Fibroblast of lung (primary cell): ENCODE measurements at places on chromosomes 2 and 18. TPM values are rescaled to one million over a fixed set of nuclear protein-coding genes. Genes with fewer than 3 reads are reported as not detected.
A peak's percentile ranks its signal among the peaks of the same experiment; 100 is the strongest.

- no peaks in the 10 kb centered on the region for H3K27me3 ChIP-seq
- H3K4me3 ChIP-seq: no peak overlapping the region
- H3K36me3 ChIP-seq: no peaks in the 10 kb centered on the region
- peaks cover 10% of the 10 kb centered on the region for H3K4me1 ChIP-seq
- DNase-seq: peak; percentile 6
Measured at GRCh38 chr2:181106229-181106628, 125.8 kb downstream of the UBE2E3 start.

DNA sequence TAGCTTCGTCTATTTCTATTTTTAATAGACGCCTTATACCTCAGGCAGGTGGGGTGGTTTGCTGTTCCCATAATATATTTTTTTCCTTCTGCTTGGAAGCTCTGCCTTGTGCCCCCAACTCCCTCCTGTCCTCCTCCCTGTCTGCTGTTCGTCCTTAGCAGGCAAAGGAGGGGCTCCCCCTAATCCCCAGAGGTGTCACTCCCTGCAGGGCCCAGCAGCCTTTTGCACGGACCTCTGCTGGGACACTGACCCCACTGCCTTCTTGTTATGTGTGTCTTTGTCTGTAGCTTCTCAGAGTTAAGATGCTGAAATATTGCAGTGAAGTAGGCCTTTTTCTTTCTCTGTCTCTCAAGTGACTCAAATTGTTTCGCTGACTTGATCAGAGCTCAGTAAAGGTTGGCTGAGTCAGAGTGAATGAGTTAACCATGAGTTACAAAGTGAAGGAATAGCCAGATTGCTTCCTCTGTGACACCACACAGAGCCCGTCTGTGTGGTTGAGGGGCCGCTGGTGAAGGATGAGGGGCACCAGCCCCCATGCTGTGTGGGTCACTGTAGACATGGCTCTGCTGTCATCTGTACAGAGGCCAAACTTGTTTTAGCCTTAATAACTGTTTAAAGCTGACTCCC is 47.7 kb downstream of the PRKCE start:
- no peaks in the 10 kb centered on the region for H3K27me3 ChIP-seq
- H3K36me3 ChIP-seq: no peaks in the 10 kb centered on the region
- H3K4me1 ChIP-seq: peaks cover 6% of the 10 kb centered on the region
- DNase-seq: peak; percentile 71
- no peak overlapping the region for H3K4me3 ChIP-seq

GRCh38 chr2:46305767-46306166 is 8.6 kb downstream of the EPAS1 start:
- H3K4me3 ChIP-seq: no peak overlapping the region
- no peaks in the 10 kb centered on the region for H3K27me3 ChIP-seq
- no peak for DNase-seq
- no peaks in the 10 kb centered on the region for H3K36me3 ChIP-seq

DNA sequence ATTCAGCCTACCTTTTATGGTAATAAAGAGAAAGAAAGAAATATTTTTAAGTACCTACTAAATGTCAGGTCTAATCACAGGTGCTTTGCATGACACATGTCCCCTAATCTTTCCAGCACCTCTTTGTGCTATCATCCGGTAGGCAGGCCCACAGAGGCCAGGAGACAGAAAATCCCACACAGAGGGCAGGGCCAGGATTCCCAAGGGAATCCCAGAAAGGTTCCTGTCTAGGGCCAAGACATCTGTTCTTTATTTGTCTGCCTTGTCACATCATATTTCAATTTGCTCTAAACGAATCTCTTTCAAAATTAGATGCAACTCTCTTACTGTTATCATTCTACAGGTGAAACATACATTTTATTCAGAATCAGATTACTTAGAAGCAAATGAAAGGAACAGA is 676.1 kb upstream of the GYPC start:
- H3K4me3 ChIP-seq: no peak overlapping the region
- H3K27ac ChIP-seq: no peak overlapping the region
- no peaks in the 10 kb centered on the region for H3K4me1 ChIP-seq
- no peaks in the 10 kb centered on the region for H3K36me3 ChIP-seq
- no peaks in the 10 kb centered on the region for H3K27me3 ChIP-seq
- DNase-seq: no peak

GRCh38 chr2:120253021-120253882 is 600 bp downstream of the RALB start:
- no peaks in the 10 kb centered on the region for H3K36me3 ChIP-seq
- peak overlapping the region; percentile 75 for H3K27ac ChIP-seq
- H3K4me1 ChIP-seq: no peaks in the 10 kb centered on the region
- peaks cover 7% of the 10 kb centered on the region for H3K27me3 ChIP-seq

DNA sequence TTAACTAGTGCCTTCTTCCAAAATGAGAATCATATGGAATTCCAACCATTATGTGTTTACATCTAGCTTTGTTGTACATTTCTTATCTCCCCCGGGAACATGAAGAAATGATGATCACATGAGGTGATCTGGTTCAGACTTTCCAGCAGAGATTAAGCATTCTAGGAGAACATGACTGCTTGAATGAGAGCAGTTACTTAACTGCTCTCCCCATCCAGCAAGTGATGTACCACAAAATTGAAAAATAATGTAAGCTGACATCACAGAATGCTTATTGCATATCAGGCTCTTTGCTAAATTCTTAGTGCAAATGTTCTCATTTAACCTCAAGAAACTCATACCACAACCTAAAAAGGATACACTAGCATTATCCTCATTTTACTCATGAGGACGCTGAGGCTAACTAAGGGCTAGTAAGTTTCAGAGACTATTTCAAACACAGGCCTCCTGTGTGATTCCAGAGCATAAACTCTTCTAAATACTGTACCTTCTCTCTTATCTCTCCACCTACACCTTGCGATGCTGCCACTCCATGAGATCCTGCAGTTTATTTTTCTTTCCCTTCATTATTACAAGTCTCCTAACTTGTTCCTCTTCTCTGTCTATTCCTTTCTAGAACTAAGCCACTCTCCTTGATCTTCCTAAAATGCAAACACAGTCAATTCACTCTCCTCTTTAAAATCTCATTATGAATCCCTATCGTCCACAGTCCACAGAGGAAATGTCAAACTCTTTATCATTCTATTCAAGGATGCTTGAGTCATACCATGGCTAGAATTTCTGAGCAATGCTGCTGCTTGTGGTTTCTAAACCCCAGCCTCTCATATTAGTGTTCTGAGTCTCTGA is 1224.8 kb upstream of the ZEB2 start:
- H3K27ac ChIP-seq: no peak overlapping the region
- no peaks in the 10 kb centered on the region for H3K27me3 ChIP-seq
- peaks cover 6% of the 10 kb centered on the region for H3K4me1 ChIP-seq

GRCh38 chr18:35407871-35408481 is 30.8 kb upstream of the ZNF396 start:
- H3K36me3 ChIP-seq: no peaks in the 10 kb centered on the region
- H3K4me3 ChIP-seq: no peak overlapping the region
- H3K4me1 ChIP-seq: no peaks in the 10 kb centered on the region
- peaks cover 2% of the 10 kb centered on the region for H3K27me3 ChIP-seq
- peak; percentile 81 for DNase-seq
- no peak overlapping the region for H3K27ac ChIP-seq

GRCh38 chr2:11602563-11603204 is 67.3 kb downstream of the NTSR2 start:
- no peaks in the 10 kb centered on the region for H3K4me1 ChIP-seq
- no peak overlapping the region for H3K4me3 ChIP-seq
- peaks cover 8% of the 10 kb centered on the region for H3K27me3 ChIP-seq
- no peak overlapping the region for H3K27ac ChIP-seq
- H3K36me3 ChIP-seq: no peaks in the 10 kb centered on the region

DNA sequence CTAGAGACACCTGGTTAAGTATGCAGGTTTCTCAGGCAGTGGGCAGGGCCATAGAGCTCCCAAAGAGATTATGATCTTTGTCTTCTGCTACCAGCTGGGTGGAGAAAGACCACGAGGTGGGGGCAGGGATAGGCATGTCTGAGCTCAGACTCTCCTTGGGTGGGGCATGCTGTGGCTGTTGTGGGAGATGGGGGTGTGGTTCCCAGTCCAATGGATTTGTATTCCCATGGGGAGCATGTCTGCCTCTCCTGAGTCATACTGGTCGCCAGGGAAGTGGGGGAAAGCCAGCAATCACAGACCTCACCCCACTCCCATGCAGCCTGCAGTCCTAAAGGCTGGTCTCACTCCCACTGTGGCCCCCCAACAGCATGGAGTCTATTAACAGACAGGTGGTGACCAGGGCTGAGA is 31.4 kb upstream of the RHOB start:
- H3K27me3 ChIP-seq: no peaks in the 10 kb centered on the region
- DNase-seq: peak; percentile 52
- no peak overlapping the region for H3K4me3 ChIP-seq
- H3K4me1 ChIP-seq: peaks cover 10% of the 10 kb centered on the region
- no peak overlapping the region for H3K27ac ChIP-seq

The SCN1A gene
- under 0.01 and 0.50 TPM in 2 replicates for total RNA-seq

The NT5DC4 gene
- total RNA-seq: not detected in 2 replicates

The MYO7B gene
- total RNA-seq: under 0.01 TPM in 1 of 2 replicates, not detected in the other

The MREG gene
- total RNA-seq: 1.8 and 3.5 TPM in 2 replicates

The PER2 gene
- total RNA-seq: 2.1 and 4.6 TPM in 2 replicates

The MC4R gene
- total RNA-seq: not detected in 2 replicates
